ENCODE measurements at places on chromosomes 3 and 15.

DNA sequence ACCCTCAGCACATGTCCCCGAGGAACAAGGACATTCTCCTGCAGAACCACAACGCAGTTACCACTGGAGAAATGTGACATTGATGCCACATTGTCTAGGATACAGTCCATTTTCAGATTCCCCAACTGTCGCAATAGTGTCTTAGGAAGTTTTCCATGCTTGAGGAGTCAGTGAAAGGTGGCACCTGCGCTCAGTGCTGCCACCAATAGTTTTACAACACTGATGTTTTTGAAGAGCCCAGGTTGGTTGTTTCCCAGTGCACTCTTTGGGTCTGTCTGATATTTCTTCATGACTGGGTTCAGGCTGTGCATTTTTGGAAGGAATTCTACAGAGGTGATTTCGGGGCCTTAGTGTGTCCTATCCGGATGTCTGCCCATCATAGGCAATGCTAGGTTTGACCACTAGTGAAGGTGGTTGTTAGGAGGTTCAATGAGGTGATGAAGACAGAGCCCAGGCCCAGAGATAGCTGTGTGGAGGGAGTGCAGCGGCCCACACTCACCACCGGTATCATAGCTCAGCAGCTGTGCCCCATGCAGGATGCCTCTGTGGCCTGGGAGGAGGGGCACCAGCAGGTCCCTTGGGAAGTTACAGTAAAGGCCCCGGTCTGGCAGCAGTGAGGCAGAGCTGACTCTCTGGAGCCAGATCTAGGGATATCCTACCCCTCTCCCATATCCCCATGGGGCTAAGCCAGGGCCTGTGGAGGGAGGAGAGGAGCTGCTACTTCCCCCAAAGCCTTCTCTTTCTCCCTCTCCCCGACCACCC, 96.6 kb downstream of the DNAJB8 start:
- DNase-seq = no peak

GRCh38 chr3:197811343-197811742, 20.3 kb downstream of the LRCH3 start:
- DNase-seq = no peak

- DNase-seq = no peak
These were observed 151.3 kb upstream of the NR2E3 start for GRCh38 chr15:71658827-71659729.

DNA sequence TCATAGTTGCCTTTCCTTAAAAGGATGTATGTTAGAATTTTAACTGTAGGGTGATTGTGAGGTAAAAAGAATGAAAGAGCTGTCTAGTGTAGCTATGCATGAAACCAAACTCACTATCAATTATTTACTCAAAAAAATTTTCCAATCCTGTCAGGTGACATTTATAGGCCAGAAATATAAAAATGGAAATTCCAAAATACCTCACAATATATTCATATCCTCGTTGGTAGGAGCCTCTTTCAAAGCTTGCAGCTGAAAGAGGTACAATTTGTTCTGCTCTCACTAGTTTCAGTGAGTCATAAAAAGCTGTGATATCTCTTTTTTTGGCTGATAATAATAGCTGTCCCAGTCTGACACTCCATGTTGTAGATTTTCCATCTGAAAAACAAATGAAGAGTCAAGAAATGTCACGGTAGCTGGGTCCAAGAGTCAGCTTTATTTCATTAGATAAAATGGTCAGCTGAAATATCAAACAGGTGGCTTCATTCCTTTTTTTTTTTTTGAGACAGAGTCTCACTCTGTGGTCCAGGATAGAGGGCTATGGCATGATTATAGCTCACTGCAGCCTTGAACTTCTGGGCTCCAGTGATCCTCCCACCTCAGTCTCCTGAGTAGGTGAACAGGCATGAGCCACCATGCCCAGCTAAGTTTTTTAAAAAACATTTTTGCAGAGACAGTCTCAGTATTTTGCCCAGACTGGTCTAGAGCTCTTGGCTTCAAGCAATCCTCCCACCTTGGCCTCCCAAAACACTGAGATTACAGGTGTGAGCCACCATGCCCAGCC, 50.8 kb upstream of the XRN1 start:
- no peak for DNase-seq

GRCh38 chr15:31472636-31473384, 146.2 kb downstream of the KLF13 start:
- peak; percentile 59 for DNase-seq

DNA sequence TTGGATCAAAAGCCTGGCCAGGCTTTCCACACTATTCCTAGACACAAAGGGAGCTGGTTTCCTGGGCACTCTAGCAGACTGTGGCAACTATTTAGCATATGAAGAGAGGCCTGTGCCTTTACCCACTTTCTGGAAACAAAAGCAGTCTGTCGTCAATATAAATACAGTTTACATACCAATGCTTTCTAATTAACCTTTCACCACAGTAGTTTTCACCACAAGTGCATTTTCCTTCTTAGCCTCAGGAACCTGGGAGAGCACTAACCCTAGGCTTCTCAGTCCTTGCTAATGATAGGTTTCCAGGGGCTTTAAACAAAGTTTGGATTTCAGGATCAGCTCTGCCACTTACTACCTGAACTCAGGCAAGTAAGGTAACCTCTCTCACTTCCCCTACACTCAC, 499.1 kb downstream of the MAGI1 start:
- no peak for DNase-seq

- DNase-seq = no peak
These were observed 69.9 kb downstream of the CDC25A start for GRCh38 chr3:48118322-48118721.

- DNase-seq = no peak
These were observed 101.6 kb upstream of the RAD18 start for GRCh38 chr3:9064850-9065249.

GRCh38 chr3:170296703-170297102, 60.8 kb upstream of the SKIL start:
- no peak for DNase-seq

DNA sequence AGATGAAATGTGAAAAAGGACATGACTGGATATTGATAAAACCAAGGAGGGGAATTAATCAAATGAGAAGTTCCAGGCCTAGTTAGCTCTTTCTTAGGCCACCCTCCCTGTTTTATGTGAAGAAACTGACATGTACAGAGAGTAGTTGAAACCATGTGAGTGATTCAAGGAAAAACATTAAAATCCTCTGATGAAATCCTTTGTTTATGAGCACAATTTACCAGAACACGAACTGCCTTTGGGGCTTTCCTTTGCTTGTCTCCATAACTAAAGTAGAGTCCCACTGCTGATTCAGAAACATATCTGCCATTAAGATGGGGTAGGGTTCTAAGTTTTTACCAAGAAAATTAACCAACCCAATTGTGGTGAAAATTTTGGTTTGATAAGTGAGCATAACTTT, 558.3 kb downstream of the NR2F2 start:
- DNase-seq = no peak

GRCh38 chr3:65288776-65289175, 601.0 kb upstream of the ADAMTS9 start:
- DNase-seq = no peak

- DNase-seq = no peak
These were observed 11.8 kb upstream of the FBXO22 start for GRCh38 chr15:75891895-75892294.

- no peak for DNase-seq
These were observed 23.5 kb downstream of the PAQR9 start for GRCh38 chr3:142940000-142940399.

DNA sequence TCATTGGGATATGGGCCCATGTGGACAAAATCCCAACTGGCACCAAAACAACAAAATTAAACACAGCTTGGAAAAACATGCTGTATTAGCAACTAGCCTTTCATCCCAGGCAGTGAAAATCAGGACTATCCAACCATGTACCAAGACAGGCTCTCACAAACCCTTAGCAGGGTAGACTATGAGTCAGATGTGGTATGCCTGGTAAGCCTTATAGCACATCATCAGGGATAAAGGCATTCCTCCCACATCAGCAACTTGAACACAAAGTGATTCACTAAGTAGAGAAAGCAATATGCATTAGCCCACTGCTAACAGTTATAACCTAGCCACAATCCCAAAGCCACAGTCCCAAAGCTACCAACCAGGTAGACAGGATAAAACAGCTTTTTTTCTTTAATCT, 8.0 kb downstream of the CEP152 start:
- DNase-seq = no peak

DNA sequence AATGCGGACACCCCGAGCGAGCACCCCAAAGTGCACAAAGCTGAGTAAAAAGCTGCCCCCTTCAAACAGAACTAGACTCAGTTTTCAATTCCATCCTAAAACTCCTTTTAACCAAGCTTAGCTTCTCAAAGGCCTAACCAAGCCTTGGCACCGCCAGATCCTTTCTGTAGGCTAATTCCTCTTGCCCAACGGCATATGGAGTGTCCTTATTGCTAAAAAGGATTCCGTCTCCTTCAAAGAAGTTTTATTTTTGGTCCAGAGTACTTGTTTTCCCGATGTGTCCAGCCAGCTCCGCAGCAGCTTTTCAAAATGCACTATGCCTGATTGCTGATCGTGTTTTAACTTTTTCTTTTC, 5.3 kb downstream of the BHLHE40 start:
- DNase-seq = no peak

DNA sequence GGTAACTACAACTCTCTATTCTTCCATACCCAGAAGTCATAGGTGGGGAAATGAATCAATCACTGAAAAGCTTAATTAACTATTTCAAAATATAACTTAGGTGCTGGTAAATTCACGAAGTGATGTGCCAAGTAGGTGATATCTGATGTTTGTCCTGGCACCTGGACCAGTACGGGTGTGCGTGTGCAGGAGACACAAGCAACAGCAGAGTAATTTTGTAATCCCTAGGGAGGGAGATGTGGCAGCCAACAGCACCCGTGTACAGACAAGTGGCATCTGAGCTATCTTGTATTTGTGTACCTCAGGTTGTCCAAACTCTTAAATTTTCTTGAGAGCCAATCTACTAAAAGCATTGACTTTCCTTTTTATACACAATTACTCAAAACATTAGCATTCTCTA, 22.8 kb downstream of the USF3 start:
- no peak for DNase-seq

GRCh38 chr3:49924683-49925082, 4.9 kb downstream of the MON1A start:
- no peak for DNase-seq

DNA sequence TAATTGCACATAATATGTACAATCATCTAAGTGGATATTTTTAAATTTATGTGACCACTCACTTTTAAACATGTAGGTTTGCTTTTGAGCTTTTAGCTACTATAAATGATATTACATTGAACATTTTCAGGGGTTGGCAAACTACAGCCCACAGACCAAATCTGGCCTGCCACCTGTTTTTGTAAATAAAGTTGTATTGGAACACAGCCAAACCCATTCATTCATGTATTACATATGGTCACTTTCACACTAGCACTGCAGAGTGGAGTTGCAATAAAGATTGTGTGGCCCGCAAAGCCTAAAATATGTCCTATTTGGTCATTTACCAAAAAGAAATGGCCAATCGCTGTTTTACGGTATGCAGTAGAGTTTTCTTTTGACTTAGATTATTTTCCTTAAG, 21.2 kb downstream of the CMTM7 start:
- DNase-seq = no peak

GRCh38 chr3:55873523-55874254, 386.6 kb upstream of the WNT5A start:
- DNase-seq = no peak

- DNase-seq = no peak
These were observed 81.8 kb upstream of the MRPS22 start for GRCh38 chr3:139261754-139262586.

DNA sequence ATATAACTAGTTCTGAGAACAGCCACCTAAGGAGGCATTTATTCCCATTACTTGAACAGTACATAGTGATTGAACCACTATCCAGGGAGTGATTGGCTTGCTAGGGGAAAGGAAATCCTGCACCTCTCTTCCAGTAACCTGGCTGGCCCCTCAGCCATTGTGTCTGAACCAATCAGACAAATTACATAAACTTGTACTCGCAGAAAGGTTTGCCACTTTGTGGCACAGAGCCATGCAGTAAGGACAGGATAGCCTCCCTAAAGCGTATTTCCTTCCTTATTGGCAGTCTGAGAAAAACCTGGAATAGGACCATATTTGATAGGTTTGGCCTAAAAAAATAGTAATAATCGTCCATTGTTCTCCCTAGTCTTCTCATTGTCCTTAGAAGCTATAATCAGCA, 19.0 kb downstream of the CMSS1 start:
- no peak for DNase-seq

DNA sequence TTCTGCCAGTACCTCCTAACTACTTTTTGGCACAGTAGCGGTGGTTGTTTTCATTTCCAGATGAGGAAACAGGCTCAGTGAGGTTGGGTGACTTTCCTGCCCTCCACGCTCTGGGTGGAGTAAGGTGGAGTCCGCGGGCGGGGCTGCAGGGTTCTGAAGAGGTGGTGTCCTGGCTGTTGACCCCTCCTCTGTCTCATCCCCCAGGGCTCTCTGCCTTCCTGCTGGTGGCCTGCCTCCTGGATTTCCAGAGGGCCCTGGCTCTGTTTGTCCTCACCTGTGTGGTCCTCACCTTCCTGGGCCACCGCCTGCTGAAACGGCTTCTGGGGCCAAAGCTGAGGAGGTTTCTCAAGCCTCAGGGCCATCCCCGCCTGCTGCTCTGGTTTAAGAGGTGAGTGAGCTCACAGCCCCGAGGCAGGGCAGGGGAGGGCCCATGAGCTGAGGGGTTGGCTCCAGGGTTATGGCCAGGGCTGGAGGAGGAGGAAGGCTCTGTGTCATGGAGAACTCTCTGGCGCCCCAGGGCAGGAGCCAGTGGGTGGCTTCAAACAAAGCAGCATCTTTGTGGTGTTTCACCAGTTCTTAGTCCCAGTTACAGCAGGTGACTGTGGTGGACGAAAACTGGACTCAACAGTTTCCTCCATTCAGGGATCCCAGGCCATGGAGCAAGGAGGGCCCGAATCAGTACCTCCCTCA, 10.4 kb downstream of the SLC28A1 start:
- DNase-seq = no peak

DNA sequence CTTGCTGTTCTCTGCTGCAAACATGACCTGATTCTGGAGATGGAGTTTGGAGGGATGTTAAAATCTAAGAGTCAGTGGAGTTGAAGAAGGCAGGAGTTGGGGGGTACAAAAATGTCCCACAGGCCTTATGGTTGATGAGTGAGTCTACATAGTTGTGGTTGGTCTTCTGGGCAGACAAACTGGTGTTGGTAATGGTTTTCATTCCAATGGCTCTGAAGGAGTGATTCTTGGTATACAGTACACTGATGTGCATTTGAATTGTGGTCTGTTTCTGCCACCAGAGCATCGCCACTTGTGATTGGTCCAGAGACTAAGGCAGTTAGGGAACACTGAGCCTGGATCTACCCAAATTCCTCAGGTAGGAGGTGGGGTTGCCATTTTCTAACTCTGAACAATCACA, 514.1 kb upstream of the CFAP20DC start:
- no peak for DNase-seq
